ENCODE measurements at places on chromosomes 4 and X.

DNA sequence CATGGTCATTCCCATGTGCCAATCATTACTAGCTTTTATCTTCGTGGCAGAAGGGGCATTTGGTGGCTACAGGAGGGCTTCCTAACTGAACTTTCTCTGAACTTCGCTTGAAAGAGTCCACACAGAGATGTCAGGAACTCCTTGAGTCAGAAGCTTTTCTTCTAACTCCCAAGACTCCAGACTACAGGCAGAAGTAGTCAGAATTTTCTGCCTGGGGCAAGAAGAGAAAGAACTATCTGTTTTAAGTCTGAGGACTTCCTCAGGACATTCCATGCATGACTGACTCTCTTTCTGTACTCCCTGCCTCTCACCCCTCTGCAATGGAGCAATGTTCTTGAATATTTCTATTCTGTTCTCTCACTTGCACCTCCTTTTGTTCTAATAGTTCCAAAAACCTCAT lies 170.5 kb upstream of the TBC1D9 start:
- peak; percentile 82 for DNase-seq

DNA sequence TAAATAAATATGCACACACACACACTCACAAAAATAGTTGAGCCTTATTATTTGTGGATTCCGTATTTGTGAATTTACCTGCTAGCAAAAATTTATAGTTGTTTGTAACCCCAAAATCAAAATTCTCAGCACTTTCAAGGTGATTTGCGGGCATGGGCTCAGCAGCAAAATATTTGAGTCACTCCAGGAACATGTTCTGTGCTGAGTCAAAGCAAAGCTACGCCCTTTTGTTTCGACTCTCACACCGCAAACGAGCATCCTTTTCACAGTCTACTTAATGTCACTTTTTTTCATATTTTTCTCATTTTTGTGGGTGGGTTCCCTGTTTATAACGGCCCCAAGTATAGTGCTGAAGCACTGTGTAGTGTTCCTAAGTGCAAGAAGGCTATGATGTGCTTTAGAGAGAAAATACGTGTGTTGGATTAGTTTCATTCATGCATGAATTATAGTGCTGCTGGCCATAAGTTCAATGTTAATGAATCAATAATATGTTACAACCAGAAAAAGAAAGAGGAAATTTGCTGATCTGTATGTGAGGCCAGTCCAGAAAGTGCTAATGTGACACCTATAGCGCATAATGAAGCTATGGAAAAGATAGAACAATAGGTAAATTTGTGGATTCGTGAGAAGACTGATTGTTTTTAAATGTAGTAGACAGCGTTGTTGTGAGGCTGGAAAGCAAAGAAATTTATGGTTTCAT lies 723.2 kb upstream of the AGA start:
- no peak for DNase-seq

GRCh38 chr4:188722911-188723310 lies 583.7 kb downstream of the TRIML1 start:
- no peak for DNase-seq

GRCh38 chr4:83556006-83556707 lies 20.2 kb downstream of the GPAT3 start:
- no peak for DNase-seq

GRCh38 chr4:177108708-177109107 lies 201.0 kb upstream of the NEIL3 start:
- no peak for DNase-seq

DNA sequence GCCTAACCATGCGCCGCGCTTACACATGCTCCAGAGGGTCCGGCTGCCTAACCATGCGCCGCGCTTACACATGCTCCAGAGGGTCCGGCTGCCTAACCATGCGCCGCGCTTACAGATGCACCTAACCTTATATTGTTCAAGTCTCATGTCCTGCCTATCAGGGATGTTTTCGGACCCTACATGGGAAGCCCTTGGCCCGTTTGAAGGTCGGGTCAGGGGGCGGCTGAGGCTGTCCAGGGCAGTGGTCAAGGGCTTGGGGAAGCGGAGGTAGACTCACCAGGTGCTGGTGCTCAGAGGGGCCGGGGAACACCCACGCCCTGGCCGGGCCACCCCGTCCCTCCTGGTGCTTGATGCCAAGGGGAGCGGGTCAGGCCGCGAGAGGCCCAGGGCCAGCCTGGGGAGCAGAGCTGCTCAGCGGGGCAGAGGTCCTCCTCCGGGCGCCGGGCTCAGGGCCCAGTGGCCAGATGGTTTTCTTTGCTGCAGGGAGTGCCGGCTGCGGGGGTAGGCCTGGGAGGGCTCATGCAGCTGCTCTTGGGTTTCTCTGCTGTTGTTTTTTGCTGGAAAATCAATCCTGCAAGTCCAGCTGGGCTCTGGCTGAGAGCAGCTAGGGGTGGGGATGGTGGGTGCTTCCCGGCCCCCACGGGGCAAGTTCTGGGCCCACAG lies 35.4 kb upstream of the SPON2 start:
- no peak for DNase-seq

DNA sequence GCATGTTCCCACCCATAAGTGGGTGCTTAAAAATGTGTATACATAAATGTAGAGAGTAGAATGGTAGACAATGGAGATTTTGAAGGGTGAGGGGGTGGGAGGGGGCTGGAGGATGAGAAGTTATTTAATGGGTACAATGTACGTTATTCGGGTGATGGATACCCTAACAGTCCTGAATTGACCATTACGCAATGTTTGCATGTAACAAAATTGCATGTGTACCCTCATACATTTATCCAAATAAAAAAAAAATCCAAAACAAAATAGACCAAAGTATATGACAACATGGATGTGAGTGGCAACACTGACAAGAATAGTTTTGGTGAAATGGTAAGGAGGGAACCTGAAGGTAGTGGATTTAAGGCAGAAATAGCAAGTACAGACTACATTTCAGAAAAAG lies 63.7 kb downstream of the LARP7 start:
- no peak for DNase-seq

GRCh38 chr4:67785528-67785927 lies 31.3 kb upstream of the GNRHR start:
- DNase-seq, result peak; percentile 53

- no peak for DNase-seq
Measured at GRCh38 chrX:151825007-151825406, 87.7 kb upstream of the MAGEA4 start.

GRCh38 chr4:183876268-183876934 lies 28.7 kb upstream of the STOX2 start:
- DNase-seq, result no peak

- DNase-seq, result no peak
Measured at GRCh38 chrX:136354201-136354600, 53.4 kb downstream of the ADGRG4 start.

- no peak for DNase-seq
Measured at GRCh38 chr4:38084877-38085711, 124.9 kb downstream of the PTTG2 start.

- no peak for DNase-seq
Measured at GRCh38 chrX:67693928-67694327, 150.1 kb downstream of the AR start.

DNA sequence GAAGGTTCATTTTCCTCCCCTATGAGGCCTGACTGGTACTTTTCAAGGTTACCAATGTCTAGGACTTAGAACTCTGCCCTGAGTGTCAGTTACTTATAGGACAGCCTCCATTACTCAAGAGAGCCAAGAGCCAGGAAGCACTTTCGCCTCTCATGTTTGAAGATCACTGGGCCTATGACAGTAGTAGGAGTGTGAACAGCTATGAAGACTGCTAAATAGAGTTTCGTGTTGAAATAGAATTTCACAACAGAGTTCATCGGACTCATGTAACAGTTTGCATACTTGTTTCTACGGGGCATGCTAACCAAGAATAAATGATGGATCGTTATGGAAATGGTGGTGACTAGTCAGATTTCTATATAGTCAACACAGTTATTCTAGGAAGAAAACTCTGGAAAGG lies 97.8 kb upstream of the GPC4 start:
- no peak for DNase-seq

Measured in COLO829 (cell line).